Fibroblast of villous mesenchyme (primary cell): ENCODE measurements at places on chromosomes 2 and 18. TPM values are rescaled to one million over a fixed set of nuclear protein-coding genes. Genes with fewer than 3 reads are reported as not detected.
A peak's percentile ranks its signal among the peaks of the same experiment; 100 is the strongest.

The FBLN7 gene
- 1.3 and 6.1 TPM in 2 replicates for total RNA-seq

The PHLPP1 gene
- total RNA-seq, result 4.7 and 6.8 TPM in 2 replicates

The CMPK2 gene
- total RNA-seq, result 1.7 and 1.9 TPM in 2 replicates

The EPB41L3 gene
- 0.43 and 0.97 TPM in 2 replicates for total RNA-seq

- no peak for DNase-seq
Observed at GRCh38 chr18:59021500-59021899, 118.2 kb upstream of the SEC11C start.

DNA sequence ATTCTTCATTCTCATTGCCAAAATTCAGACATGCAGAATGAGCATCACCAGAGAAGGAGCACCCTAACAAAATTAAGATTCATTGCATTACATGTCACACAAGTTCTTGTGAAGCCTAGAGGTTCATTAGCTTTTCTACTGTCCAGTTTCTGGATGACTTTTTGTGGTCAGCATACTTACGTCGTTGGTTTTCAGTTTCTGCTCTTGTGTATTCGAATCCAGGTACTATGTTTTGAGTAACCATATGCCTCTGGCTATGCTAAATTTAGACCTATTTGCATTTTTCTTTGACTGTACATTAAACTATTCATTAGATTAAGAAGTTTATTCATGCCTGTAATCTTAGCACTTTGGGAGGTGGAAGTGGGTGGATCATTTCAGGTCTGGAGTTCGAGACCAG lies 251.3 kb downstream of the PARD3B start:
- DNase-seq, result no peak

- peak; percentile 47 for DNase-seq
Observed at GRCh38 chr2:11746807-11747459, 501 bp downstream of the LPIN1 start.

DNA sequence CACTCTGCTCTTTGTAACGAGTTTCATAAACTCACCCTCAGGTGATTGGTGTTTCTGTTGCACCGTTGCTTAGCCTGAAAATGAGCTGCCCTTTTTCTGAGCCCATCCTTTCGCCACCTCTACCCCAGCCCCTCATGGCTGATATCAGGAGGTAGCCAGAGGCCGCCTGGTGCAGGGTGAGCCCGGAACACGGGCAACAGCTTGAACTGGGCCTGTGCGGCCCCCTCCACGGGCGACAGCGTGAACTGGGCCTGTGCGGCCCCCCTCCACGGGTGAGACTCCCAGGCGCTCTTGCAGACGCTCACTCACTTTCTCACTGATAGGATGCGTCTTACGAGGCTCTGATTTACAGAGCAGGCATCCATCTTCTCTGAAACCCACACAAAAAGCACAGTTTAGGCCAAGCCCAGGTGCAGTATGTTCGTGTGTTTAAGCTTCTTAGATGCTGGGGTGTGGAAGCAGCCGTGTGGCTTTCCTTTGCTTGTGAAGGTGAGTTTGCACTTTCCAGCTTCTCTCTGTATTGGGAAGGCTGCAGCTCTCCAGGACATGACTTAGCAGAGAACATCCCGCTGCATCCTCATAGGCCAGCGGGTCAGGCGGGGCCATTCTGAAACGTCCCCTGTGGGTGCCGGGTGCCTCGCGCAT lies 83.5 kb downstream of the NFATC1 start:
- DNase-seq, result no peak

GRCh38 chr2:124081154-124081716 lies 56.1 kb downstream of the CNTNAP5 start:
- no peak for DNase-seq

GRCh38 chr2:237438080-237438940 lies 24.3 kb upstream of the COL6A3 start:
- DNase-seq, result no peak

DNA sequence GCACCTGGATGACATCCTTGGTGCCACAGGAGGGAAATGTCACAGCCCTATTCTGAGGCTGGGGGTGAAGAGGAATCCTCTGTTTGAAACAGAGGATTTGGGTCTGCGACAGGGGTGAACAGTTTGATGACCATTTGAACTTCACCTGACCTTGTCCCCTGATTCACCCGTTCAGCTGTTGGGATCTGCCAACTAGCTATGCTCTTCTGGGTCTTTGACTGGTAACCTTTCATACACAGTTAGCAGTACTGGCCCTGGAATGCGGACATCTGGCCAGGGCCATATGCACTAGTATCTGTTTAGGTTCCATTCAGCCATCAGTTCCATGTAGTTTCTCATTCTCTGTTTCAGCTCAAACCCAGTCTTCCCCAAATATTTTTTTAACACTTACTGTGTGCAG lies 72.6 kb upstream of the MCFD2 start:
- no peak for DNase-seq
